ENCODE measurements at places on chromosomes 16 and 17.

DNA sequence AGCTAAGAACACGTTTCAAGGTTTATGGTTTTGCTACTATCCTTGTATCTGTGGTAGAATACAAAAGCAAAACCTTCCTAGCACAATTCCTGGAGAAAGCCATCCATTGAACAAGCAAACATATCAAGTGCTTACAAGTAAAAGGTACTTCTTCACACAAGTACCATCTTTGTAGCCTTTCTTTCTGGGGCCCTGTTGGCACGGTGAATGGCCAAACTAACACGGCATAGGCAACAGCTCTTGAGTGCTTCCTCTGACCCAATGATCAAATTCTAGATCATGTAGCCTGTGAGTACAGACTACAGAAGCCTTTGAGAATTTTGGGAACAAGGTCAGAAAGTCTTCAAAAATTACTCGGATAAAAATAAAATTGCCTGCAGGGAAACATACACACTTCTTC is 57.9 kb downstream of the ANKFY1 start:
- no peak overlapping the region for H3K27ac ChIP-seq
- no peak for DNase-seq
- H3K4me1 ChIP-seq, result peaks cover 10% of the 10 kb centered on the region
- no peak overlapping the region for H3K4me3 ChIP-seq

- peaks cover 15% of the 10 kb centered on the region for H3K4me1 ChIP-seq
- peaks cover 7% of the 10 kb centered on the region for H3K27me3 ChIP-seq
- DNase-seq, result peak; percentile 89
- H3K36me3 ChIP-seq, result no peaks in the 10 kb centered on the region
These were observed 15.5 kb upstream of the TFAP4 start for GRCh38 chr16:4288148-4288921.

- H3K4me3 ChIP-seq, result no peak overlapping the region
- H3K36me3 ChIP-seq, result no peaks in the 10 kb centered on the region
- no peaks in the 10 kb centered on the region for H3K27me3 ChIP-seq
- no peak for DNase-seq
- peaks cover 10% of the 10 kb centered on the region for H3K4me1 ChIP-seq
- H3K27ac ChIP-seq, result no peak overlapping the region
These were observed 147.2 kb upstream of the CACNG5 start for GRCh38 chr17:66687570-66688284.

- peak overlapping the region; percentile 76 for H3K4me3 ChIP-seq
- peaks cover 68% of the 10 kb centered on the region for H3K4me1 ChIP-seq
- no peaks in the 10 kb centered on the region for H3K27me3 ChIP-seq
- no peak for DNase-seq
- H3K36me3 ChIP-seq, result no peaks in the 10 kb centered on the region
These were observed 870 bp upstream of the ITGA3 start for GRCh38 chr17:50055055-50055425.

- peak overlapping the region; percentile 88 for H3K27ac ChIP-seq
- no peaks in the 10 kb centered on the region for H3K36me3 ChIP-seq
- peaks cover 44% of the 10 kb centered on the region for H3K4me1 ChIP-seq
These were observed 2.8 kb upstream of the XAF1 start for GRCh38 chr17:6753006-6753445.

DNA sequence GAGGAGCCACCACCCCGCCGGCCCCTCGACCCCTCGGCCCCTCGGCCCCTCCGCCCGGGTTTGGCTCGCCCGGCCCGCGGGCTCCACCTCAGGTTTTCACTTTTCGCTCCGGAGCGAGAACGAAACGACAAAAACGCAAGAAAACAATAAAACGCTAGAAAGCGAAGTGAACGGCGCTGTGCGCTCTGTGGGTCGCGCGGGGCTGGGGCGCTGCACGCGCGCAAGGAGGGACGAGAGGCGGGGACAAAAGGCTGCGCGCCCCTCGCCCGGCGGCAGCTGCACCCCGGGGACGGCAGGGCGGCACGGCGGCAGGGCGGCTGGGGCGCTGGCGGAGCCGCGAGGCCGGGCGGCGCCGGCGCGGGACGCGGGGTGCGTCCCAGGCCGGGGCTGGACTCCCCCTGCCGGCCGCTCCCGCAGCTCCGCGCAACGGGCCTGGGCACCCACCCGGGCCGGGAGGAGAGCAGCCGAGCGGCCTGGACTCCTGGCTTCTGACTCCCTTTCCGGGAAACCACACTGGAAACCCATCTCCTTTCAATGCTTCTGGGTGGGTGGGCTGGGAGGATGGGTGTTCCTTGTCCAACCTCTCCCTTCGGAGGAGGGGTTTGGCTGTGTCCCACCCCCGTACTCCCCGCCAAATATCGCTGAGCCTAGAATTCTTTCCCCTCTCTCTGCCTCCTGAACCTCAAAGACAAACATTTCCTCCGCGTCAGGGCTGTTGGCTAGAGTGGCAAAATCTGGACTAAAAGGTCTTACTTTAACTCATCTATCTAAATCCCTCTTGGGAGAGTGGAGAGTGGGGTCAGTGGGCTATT is 9.9 kb downstream of the TBX2 start:
- peak overlapping the region; percentile 53 for H3K4me3 ChIP-seq
- H3K36me3 ChIP-seq, result no peaks in the 10 kb centered on the region
- DNase-seq, result peak; percentile 81
- H3K27ac ChIP-seq, result no peak overlapping the region
- H3K4me1 ChIP-seq, result peaks cover 60% of the 10 kb centered on the region

DNA sequence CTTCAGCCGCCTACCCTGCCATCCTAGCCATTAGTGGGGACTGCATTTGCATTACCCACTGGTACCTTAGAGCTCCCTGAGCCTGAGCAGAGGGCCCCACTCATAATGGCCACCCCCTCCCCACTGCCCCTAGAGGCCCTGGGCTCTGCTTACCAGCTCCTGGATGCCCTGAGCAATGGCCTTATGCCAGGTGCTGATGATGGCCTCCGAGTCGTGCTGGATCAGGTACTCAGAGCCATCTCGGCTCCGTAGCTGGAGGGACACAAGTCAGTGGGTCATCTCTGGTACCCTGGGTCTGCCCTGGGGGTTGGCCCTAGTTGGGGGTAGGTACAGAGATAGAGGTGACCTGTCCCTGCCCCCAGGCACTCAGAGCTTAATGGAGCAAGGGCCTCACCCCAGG is 34.9 kb downstream of the ARHGAP27 start:
- H3K27ac ChIP-seq, result no peak overlapping the region
- peaks cover 5% of the 10 kb centered on the region for H3K4me1 ChIP-seq
- H3K4me3 ChIP-seq, result no peak overlapping the region
- DNase-seq, result no peak
- no peaks in the 10 kb centered on the region for H3K27me3 ChIP-seq

- H3K27ac ChIP-seq, result no peak overlapping the region
- H3K4me3 ChIP-seq, result no peak overlapping the region
- no peaks in the 10 kb centered on the region for H3K36me3 ChIP-seq
- H3K27me3 ChIP-seq, result no peaks in the 10 kb centered on the region
These were observed 28.0 kb downstream of the TOM1L2 start for GRCh38 chr17:17944242-17944641.

DNA sequence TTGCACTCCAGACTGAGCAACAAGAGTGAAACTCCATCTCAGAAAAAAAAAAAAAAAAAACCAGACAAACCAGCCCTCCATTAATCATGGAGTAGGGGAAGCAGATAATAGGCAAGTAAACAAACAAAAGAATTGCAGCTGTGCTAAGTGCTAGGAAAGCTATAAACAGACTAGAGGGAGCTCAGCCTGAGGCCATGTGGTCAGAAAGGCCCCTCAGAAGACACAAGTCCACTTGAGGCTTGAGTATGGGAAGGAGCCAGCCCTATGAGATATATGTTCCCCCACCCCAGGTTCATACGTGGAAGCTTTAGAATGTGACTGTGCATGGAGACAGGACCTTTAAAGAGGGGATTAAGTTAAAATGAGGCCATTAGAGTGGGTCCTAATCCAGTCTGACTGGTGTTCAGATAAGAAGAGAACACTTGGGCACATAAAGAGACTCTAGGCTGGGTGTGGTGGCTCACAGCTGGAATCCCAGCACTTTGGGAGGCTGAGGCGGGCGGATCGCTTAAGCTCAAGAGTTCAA is 132.6 kb upstream of the NOL11 start:
- no peaks in the 10 kb centered on the region for H3K36me3 ChIP-seq
- H3K27me3 ChIP-seq, result no peaks in the 10 kb centered on the region
- no peak overlapping the region for H3K4me3 ChIP-seq
- no peak for DNase-seq
- H3K27ac ChIP-seq, result no peak overlapping the region
- no peaks in the 10 kb centered on the region for H3K4me1 ChIP-seq

- H3K4me3 ChIP-seq, result no peak overlapping the region
- DNase-seq, result no peak
These were observed 45.7 kb downstream of the TMEM186 start for GRCh38 chr16:8751481-8752311.

- H3K36me3 ChIP-seq, result no peaks in the 10 kb centered on the region
- no peaks in the 10 kb centered on the region for H3K4me1 ChIP-seq
- H3K4me3 ChIP-seq, result no peak within 1 kb of the TSS
- peaks cover 8% of the 10 kb centered on the region for H3K27me3 ChIP-seq
- H3K27ac ChIP-seq, result no peak within 1 kb of the TSS
These were observed at the start of gene CCL3 for GRCh38 chr17:36089888-36090836. Gene CCL3, minus strand, starts transcription at chr17:36090143. Its CDS starts 85 bp downstream, at chr17:36090058.

- no peaks in the 10 kb centered on the region for H3K27me3 ChIP-seq
- H3K4me3 ChIP-seq, result peak overlapping the region; percentile 44
- DNase-seq, result peak; percentile 65
- H3K4me1 ChIP-seq, result peaks cover 98% of the 10 kb centered on the region
- H3K36me3 ChIP-seq, result peaks cover 14% of the 10 kb centered on the region
- peak overlapping the region; percentile 82 for H3K27ac ChIP-seq
These were observed 13.3 kb downstream of the HDAC5 start for GRCh38 chr17:44110011-44110686.

DNA sequence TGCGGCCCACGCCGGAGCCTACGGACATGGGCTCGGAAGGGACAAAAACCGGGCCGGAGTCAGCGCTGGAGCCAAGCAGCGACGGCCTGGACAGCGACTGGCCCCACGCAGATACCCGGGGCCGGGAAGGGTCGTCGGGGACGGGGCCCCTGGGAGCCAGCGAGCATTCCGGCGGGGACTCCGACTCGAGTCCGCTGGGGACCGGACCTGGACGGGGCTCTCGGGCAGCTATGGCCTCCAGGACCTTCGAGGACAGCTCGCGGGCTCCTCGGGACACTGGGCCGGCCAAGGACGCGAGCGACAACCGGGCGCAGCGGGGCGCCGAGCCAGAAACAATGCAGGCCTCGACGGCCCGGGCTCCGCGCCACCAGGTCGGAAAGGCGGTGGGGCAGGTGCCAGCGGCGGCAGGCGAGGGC is 1.0 kb downstream of the MYO15B start:
- no peaks in the 10 kb centered on the region for H3K27me3 ChIP-seq
- H3K4me3 ChIP-seq, result peak overlapping the region; percentile 60
- DNase-seq, result no peak
- H3K4me1 ChIP-seq, result peaks cover 29% of the 10 kb centered on the region
- peak overlapping the region; percentile 81 for H3K27ac ChIP-seq

DNA sequence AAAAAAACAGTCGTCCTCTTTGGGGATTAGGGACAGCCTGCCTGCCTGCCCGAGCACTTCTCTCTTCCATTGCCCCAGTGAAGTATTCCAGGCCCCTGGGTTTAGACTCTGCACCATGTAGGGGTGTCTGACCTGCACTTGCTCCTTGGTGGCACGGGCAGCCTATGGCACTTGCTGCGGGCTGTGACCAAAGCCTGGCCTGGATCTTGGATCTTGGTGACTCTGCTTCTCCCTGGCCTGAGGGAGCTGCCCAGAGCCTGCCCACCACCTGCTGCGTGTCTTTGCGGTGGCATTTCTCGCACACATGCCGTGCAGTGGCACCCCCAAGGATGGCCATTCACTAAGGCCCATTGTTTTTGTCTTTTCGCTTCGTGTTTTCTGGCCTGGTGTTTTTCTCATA is 6.1 kb upstream of the STH start:
- no peak overlapping the region for H3K4me3 ChIP-seq
- DNase-seq, result no peak
- H3K27me3 ChIP-seq, result no peaks in the 10 kb centered on the region
- no peak overlapping the region for H3K27ac ChIP-seq
- H3K4me1 ChIP-seq, result no peaks in the 10 kb centered on the region

- peaks cover 20% of the 10 kb centered on the region for H3K4me1 ChIP-seq
- H3K27me3 ChIP-seq, result no peaks in the 10 kb centered on the region
- H3K27ac ChIP-seq, result no peak overlapping the region
- H3K4me3 ChIP-seq, result no peak overlapping the region
- H3K36me3 ChIP-seq, result no peaks in the 10 kb centered on the region
- DNase-seq, result no peak
These were observed 131.5 kb downstream of the SNX11 start for GRCh38 chr17:48238933-48239602.

DNA sequence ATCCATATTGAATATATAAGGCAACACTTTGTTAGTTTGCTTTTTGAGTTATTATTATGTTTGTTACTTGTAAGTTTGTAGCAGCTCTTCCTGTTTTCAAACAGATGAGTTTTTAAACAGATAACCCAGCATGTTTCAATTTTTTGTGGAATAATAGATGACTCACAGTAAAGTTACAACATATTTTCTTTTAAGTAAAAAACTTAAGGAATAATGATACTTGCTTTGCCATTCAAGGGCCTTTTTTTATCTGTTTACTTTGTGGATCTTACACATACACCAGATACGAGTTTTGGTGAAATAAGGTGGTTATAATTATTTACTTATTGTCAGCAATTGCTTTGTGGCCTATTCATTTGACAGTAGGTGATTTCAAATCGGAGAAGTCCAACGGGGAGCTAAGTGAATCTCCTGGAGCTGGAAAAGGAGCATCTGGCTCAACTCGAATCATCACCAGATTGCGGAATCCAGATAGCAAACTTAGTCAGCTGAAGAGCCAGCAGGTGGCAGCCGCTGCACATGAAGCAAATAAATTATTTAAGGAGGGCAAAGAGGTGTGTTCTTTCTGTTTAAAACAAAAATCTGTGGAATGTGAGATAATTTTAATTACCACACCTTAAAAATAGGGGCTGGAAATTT is 66.3 kb downstream of the BPTF start:
- no peaks in the 10 kb centered on the region for H3K4me1 ChIP-seq
- peaks cover 45% of the 10 kb centered on the region for H3K36me3 ChIP-seq
- no peaks in the 10 kb centered on the region for H3K27me3 ChIP-seq
- H3K4me3 ChIP-seq, result no peak overlapping the region
- H3K27ac ChIP-seq, result no peak overlapping the region

GRCh38 chr16:50462793-50463507 is 85.2 kb upstream of the NKD1 start:
- H3K36me3 ChIP-seq, result no peaks in the 10 kb centered on the region
- peak; percentile 64 for DNase-seq
- H3K27me3 ChIP-seq, result peaks cover 24% of the 10 kb centered on the region
- peaks cover 3% of the 10 kb centered on the region for H3K4me1 ChIP-seq

DNA sequence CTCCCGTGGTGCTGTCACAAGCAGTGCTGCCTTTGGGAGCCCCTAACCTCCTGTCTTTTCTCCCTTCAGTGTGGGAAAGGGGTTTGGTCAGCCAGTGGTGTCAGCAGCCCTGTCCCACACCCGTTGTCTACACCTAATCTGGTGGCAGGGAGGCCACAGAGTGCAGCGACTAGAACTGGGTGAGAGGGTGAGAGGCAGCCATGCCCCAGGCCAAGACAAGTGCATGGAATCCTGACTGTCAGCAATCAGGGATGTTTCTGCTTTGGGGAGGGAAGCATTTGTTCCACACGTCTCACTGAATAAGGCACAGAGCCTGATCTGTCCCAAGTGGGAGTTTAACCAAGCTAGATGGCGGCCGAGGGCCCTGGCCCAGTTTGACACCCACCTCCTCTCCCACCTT is 1.4 kb upstream of the ZNF267 start:
- H3K4me1 ChIP-seq, result peaks cover 44% of the 10 kb centered on the region
- H3K27ac ChIP-seq, result no peak overlapping the region
- no peaks in the 10 kb centered on the region for H3K36me3 ChIP-seq
